EL (cell line): ENCODE measurements at places on chromosomes 12 and 14.

- DNase-seq, result peak; percentile 57
These were observed 200.2 kb upstream of the RBM19 start for GRCh38 chr12:114166362-114166761.

DNA sequence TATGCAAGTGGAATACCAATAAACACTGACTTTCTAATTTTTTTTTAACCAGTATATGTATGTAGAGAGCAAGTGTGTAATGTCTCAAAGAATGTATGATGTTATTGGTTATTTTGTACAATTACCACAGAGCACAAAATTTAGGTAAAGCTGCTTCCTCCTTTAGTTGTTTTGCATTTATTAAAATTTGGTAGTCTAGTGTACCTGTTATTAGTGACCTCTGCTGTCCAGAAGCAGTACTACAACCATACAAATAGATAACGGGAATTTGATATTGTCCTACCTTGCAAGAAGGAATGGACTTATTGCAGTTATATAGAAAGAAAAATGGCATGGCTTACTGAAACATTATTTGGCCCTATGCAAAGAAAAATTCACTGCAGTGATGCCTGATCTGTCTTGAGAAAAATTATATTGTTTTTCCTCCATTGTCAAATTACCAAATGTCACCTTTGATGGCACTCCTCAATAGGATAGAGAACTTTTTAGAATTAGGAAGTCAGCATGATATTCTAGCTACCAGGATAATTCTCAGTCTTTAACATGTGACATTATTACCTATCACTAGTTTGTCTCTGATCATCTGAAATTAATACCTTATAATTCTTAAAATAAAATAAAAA lies 153.9 kb upstream of the RMST start:
- DNase-seq, result peak; percentile 44

DNA sequence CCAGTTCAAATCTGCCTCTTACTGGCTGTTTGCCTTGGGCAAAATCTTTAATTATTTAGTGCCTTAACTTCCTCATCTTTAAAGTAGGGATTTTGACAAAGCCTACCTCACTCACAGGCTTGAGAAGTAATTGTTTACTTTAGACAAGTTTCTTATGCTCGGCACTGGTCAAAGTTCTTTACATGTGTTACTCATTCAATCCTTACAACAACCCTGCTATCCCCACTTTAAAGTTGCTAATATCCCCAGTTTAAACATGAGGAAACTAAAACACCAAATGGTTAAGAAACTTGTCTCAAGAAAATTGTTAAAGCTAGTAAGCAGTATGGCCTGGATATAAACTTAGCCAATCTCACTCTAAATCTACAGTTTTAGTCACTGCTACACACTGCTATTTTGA lies 204.0 kb upstream of the AVPR1A start:
- no peak for DNase-seq

- DNase-seq, result no peak
These were observed 358.0 kb downstream of the DAD1 start for GRCh38 chr14:22231018-22231417.

DNA sequence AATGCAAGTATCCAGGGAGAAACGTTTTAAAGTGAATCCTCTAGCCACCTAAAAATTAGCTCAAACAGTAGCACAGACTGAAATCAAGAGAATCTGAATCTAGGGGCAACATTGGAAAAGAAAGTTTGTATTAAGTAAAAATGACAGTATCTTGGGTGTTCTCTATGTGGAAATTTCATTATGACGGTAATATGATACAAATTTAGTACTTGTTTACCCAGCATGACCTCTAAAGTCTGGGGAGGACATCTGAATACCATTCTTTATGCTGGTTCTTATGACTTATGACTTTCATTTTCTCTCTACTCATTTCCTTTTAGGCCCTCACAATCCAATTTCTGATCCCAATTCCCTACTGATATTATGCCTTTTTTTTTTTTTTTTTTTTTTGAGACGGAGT lies 14.0 kb downstream of the GTSF1 start:
- DNase-seq, result no peak

DNA sequence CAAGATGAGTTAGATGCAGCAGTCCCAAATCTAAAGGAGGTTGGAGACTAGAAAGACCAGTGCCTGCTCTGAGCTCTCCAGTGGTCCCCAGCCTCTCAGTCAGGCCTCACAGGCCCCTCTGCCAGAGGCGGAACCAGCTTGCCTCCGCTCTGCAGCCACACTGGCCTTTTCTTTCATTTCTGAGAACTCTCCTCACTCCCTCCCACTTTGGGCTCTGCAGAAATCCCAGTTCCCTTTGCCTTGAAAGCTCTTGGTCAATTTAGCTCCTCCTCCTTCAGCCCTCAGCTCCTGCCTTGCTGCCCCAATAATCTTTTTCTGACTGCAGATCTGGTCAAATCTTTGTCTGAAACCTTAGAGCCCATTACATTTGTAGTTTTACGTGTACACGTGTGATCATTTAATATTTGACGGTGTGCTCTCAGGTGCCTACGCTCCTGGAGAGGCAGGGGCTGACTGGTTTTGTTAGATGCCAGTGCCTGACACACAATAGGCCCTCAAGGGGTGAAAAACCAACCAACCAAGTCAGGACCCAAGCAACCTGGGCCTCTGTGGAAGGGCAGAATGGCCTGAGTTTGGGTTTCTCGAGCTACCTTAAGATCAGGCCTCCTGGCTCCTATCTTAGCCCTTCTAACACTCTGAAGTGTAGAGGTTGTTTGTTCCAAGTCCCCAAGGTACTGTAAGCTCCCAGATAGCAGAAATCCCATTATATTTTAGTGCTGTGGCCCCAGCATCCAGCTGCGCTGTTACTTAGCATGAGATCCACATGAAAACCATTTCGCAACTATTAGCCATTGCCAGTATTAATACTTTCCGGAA lies 1.1 kb upstream of the NUDT4 start:
- peak; percentile 30 for DNase-seq

DNA sequence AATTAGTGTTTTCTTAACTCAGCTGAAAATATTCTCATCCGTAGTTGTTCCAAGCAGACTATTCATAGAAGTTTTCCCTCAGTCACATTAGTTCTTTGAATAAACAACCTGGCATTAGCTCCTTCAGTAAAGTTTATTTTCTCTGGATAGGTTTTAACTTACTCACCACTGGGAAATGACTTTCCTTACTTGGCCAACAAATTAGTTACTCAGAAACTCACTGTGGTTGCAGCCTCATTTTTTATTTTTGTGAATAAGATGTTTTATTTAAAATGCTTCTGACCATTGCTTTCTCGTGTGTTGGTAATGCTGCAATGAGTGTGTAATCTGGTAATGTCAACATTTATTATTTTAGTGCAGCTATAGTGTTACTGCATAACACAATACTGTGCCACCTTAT lies 74.9 kb downstream of the NOVA1 start:
- no peak for DNase-seq

GRCh38 chr12:70096759-70097410 lies 146.3 kb upstream of the CNOT2 start:
- DNase-seq, result no peak

GRCh38 chr12:39780913-39781446 lies 161.4 kb upstream of the ABCD2 start:
- no peak for DNase-seq

DNA sequence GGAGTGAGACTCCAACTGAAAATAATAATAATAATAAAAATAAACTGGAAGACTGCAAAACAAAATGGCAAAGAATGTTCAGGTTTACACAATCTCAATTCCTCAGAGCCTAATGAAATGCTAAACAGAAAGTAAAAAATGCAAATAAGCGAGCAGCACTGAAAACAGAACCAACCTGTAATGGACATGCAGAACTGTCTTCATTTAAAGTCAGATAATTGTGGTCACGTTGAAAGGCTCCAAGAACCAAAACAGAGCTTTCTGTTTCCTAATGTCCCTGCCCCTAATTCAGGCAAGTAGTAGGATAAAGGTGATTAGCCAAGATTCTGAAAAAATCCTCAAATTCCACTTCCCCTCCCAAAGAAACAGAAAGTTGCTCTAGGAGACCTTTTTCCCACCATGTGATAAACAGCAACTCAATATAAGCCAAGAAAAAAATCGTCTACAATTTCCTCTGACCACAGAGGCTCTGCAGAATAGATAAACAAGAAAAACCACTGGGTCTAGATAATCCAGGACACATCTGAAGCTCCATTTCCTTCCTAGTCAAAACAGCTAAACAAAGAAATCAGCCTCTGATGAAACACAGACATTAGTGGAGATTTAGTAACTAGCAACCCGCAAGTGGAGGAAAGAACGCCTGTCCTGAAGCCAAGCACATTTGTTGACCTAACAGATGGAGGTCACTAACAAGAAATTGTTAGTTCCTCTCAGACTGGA lies 3.0 kb downstream of the MIS18BP1 start:
- peak; percentile 70 for DNase-seq

DNA sequence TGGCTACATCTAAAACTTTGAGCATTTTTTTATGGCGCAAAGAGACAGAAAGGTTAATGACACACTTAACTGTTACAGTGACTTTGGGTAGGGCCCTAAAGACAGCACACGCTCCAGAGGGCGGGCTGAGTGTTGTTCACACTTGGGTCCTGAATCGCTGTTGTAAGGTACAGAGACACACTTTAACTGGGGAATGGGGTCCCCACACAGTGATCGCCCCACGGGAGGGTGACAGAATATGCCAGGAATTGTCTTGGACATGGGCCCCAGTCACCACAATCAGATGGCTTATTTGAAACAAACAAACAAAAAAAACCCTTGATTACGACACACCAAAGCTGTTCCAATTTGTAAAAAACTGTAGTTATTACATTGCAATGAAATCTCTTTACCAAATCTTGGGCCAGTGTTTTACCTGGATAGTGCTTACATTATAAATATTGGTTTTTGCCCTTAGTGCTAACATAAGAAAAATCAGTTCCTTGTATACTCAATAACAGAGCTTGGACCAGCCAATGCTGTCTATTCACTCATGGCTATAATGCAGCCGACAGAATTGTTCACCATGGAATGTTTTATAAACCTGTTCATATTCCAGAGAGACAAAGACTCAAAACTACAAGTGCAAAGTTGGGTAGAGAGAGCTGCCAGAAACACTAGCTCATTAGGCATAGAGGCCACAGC lies 28.3 kb downstream of the KCTD10 start:
- DNase-seq, result no peak

GRCh38 chr12:95494888-95495287 lies 20.9 kb downstream of the METAP2 start:
- DNase-seq, result no peak
